Thoracic aorta (tissue), 2 donors: ENCODE measurements at places on chromosomes 16 and 17. TPM values are rescaled to one million over a fixed set of nuclear protein-coding genes. Genes with fewer than 3 reads are reported as not detected.

ZMYND15 gene
- 2.5 TPM for total RNA-seq

HOXB4 gene
- total RNA-seq: 11.5 TPM

DNA sequence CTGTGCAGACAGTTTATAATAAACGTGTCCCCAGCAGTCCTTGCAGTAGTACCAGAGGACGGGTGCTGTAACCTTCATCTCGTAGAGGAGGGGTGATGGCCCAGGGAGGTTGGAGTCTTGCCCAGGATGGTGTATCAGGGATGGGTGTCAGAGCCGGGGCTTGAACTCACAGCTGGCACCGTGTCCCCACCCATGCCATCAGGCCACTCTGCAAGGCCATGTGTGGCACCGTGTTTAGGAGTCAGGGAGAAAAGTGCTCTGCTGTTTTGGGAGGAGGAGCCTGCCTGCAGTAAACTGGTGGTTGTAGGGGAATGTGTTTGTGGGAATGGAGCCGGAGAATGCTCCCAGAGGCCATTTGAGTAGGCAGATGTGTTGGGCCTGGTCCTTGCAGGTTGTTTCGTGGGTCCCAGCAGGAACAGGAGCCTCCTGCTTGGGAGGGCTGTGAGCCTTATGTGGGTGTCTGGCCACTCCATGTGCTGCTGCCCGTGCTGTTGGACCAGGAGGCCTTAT is 1.7 kb downstream of the ADORA2B start:
- no peak for DNase-seq

- DNase-seq: no peak
Observed at GRCh38 chr17:62566996-62567578, 60.4 kb upstream of the MRC2 start.

CIBAR2 gene
- total RNA-seq: not detected
